K562 (cell line): ENCODE measurements at places on chromosomes 12 and 14. TPM values are rescaled to one million over a fixed set of nuclear protein-coding genes. Genes with fewer than 3 reads are reported as not detected.

The SDR9C7 gene
- not detected in 2 replicates for total RNA-seq

GRCh38 chr14:52318826-52319645 lies 4.9 kb downstream of the PTGER2 start:
- no peaks in the 10 kb centered on the region for H3K36me3 ChIP-seq
- peaks cover 11% of the 10 kb centered on the region for H3K4me1 ChIP-seq
- no peak for DNase-seq
- H3K4me3 ChIP-seq = no peak overlapping the region
- H3K27me3 ChIP-seq = peaks cover 17% of the 10 kb centered on the region
- no peak overlapping the region for H3K27ac ChIP-seq

DNA sequence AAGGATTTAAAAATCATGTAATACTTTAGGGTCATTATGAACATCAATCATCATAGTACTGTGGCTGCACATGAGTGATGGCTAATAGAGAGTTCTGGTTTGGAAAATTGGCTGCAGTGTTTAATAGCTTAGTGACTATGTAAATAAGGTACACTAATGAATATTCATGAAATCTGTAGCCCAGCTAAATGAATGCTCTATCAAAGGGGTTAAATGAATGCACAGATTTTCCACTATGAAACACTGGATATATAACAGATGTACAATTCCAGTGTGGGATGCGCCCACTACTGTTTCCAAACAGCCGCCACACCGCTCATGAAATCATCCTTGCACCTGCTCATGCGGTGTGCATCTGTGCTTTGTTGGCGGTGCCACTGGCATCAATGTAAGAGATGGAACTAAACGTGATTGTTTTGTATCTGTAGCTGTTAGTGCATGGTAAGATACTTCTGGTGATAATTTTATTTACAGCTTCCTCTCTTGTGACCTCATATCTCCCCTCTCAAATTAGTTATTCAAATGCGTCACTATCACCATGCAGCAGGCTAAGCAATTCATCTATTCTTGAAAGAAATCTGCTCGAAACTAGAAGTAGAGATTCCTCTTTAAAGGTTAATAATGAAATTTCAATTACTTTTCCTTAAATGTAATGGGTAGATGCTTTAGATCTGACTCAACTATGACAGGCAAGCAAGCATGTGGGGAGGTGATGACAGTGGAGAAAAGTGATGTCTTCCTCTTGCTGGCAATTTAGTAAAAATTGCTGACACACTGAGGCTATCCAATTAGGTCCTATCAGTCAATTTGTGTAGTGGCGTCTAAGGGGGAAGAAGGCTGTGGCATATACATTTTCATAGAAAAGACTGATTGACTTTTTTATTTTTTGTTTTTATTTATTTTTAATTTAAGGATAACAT lies 433.6 kb downstream of the AEBP2 start:
- H3K4me1 ChIP-seq = no peaks in the 10 kb centered on the region
- no peaks in the 10 kb centered on the region for H3K27me3 ChIP-seq
- H3K36me3 ChIP-seq = no peaks in the 10 kb centered on the region
- no peak overlapping the region for H3K27ac ChIP-seq
- H3K4me3 ChIP-seq = no peak overlapping the region

The UBC gene
- total RNA-seq = 697 and 765 TPM in 2 replicates

The ASPG gene
- 0.18 TPM in 1 of 2 replicates, not detected in the other for total RNA-seq

The AVPR1A gene
- 0.02 and 0.38 TPM in 2 replicates for total RNA-seq
